ENCODE measurements at places on chromosomes 5 and 9. TPM values are rescaled to one million over a fixed set of nuclear protein-coding genes. Genes with fewer than 3 reads are reported as not detected.
A peak's percentile ranks its signal among the peaks of the same experiment; 100 is the strongest.

DNA sequence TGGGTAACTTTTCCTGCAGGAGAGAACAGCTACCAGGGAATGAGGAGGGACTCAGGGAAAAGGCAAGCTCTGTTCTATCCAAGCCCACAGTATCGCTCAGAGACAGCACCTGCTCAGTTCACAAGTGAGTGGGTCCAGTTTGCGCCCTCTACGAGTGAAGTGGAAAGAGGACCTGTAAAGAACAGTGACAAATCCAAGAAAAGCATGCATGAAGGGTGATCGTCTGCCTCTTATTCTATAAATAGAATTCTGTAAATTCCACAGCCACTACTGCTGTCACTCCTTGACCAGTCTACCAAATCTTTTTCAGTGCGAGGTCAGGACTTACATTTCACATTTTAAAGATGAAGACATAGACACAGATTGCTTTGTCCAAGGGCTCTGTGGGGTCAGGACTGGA lies 117.5 kb downstream of the ENTREP1 start:
- H3K36me3 ChIP-seq, result no peaks in the 10 kb centered on the region
- no peaks in the 10 kb centered on the region for H3K27me3 ChIP-seq
- no peak for DNase-seq

- peaks cover 27% of the 10 kb centered on the region for H3K4me1 ChIP-seq
- H3K27me3 ChIP-seq, result no peaks in the 10 kb centered on the region
- peak overlapping the region; percentile 97 for H3K4me3 ChIP-seq
- peak overlapping the region; percentile 93 for H3K27ac ChIP-seq
- no peak for DNase-seq
Observed at GRCh38 chr9:85742597-85742936, 813 bp upstream of the AGTPBP1 start.

The AQP7 gene
- 205 TPM for total RNA-seq

DNA sequence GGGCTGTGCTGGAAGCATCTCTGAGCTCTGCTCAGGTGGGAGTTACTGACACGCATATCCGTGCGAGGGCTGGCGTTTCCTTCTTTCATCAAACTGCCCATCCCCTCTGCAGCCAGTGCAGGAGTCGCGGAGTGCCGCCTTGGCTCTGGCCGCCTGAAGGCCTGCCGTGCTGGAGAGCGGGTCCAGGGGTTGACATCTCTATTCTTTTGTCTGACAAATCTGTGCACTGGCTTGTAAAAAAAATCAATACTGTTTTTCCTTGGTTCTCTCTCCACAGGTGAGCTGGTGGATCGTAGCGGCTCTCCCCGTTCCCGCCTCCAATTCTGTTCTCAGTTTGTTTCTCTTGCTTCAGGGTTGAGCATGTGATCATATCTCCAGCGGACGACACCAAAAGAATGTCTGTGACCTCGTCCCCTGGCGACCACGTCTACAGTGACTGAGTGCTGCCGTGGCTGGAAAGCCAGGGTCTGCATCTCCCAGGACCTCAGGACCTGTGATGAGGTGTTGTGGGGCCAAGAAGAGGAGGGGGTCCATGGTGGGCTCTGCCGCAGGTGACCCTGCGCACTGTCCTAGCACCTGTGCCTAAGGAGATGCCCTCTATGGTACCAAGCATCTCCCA lies 214.3 kb upstream of the IRX4 start:
- H3K4me1 ChIP-seq, result no peaks in the 10 kb centered on the region
- H3K4me3 ChIP-seq, result no peak overlapping the region
- no peak for DNase-seq
- H3K27me3 ChIP-seq, result no peaks in the 10 kb centered on the region

The IPO11 gene
- 35.1 TPM for total RNA-seq

The SHB gene
- 17.8 TPM for total RNA-seq

GRCh38 chr9:18672706-18673105 lies 198.8 kb downstream of the ADAMTSL1 start:
- DNase-seq, result no peak
- H3K27ac ChIP-seq, result no peak overlapping the region
- peaks cover 9% of the 10 kb centered on the region for H3K4me1 ChIP-seq
- H3K4me3 ChIP-seq, result no peak overlapping the region
- H3K27me3 ChIP-seq, result no peaks in the 10 kb centered on the region
- H3K36me3 ChIP-seq, result no peaks in the 10 kb centered on the region
